ENCODE measurements at places on chromosomes 13 and 19.

DNA sequence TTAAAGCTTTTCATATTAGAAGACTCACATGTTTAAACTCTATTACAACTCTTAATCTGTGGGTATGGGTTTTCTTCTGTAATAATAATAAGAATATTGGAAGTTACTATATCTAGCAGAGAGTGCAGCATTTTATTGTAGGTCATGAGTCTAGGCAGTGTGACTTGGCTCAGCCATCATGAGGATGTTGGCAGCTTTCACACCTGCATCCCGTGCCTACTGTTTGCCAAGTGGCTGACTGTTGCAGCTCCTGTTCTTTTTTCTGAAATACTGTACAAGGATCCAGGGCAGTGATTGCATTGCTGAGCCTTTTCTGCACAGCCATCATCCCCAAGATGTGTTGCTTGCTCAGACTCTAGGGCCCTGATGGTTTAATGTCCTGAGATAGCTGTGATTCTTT, 47.4 kb downstream of the MTUS2 start:
- no peak for DNase-seq

GRCh38 chr13:70363991-70364390, 255.7 kb upstream of the KLHL1 start:
- DNase-seq: no peak

DNA sequence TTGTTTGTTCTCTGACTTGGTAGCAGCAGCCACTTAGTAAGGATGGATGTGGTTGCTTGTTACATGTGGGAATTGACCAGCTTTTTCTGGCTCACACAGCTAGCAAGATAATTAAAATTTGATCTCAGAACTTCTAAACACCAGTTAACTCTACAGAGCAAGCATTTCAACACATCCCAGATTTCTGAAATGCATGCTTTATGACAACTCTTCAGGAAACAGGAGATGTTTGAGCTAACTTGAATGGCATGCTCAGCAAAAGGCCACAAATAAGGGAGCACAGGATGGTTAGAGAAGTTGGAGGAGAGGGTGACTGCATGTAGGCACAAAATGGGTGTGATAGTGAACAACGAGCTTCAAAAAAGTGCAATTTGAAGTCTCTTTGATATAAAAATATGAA, 167.1 kb upstream of the SPRY2 start:
- DNase-seq: no peak

GRCh38 chr13:94009701-94010100, 469.8 kb downstream of the DCT start:
- DNase-seq: no peak

GRCh38 chr13:29977476-29978120, 127.2 kb upstream of the UBL3 start:
- DNase-seq: no peak

DNA sequence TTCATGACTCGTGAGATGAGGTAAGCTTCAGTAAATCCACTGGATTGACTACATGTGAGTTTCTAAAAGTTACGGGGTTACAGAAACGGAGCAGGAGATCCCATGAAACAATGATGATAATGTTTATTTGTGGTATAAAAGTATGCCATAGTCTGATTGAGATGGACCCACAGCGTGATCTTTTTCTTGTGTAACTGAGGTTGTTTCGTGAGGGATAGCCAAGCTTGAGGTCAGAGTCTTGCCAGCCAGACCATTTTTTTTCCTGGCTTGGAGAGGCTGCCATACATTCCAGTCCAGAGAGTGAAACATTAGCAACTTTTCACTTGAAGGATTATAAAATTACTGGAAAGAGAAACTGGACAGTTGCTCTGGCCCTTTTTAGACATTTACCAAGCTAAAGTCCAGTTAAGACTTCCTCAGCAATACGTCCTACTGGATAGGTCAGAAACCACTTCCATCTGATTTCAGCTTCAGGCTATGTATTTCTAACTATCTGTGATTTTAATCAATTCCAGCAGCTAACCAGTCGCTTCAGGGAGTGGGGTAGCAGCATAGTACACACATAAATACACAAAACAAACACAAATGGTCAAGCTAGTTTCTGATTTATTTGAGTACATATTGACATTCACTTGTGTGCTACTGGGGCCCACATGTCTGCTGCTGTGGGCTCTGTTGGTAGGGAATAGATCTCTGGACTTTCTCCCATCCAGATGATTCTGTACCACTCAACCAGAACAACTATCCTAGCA, 194.6 kb downstream of the POSTN start:
- DNase-seq: no peak

DNA sequence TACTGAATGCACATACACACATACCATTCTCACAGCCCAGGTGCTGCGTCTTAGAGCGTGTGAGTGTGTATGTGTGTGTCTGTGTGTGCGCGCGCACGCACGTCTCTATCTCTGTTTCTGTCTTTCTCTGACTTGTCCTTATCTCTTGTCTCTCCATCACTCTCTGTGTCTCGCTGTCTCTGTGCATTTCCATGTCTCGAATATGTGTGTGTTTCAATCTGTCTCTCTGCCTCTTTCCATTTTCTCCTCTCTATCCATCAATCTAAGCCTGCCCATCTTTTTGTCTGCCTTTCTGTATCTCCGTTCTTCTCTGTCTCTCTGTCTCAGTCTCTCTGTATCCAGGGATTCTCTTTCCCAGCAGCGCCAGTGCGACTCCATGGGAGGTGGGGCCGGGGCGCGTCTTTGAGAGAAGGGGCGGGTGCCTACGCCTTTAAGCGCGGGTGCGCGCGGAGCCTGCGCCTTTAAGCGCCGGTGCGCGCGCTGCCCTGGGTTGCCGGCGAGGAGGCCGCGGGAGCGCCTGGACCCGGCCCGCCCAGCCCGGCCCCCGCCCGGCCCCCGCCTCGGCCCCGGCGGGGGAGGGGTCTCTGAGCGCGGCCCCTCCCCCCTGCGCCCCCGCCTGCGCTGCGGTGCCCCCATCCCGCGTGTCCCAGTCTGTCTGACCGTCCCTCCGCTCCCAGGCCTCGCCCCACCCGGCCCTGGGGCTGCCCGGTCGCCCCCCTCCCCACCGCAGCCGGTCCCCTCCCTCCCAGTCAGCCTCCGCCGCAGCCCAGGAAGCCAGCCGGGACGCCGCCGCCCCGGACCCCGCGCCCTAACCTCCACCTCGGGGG, at the start of gene LRFN3:
Gene LRFN3 (plus strand): TSS at position 464 of the 827 bp plus-strand sequence. CDS start 3,052 bp downstream, outside the sequence.
- peak; percentile 55 for DNase-seq

GRCh38 chr19:6413721-6414643, 10.6 kb downstream of the KHSRP start:
- DNase-seq: no peak

DNA sequence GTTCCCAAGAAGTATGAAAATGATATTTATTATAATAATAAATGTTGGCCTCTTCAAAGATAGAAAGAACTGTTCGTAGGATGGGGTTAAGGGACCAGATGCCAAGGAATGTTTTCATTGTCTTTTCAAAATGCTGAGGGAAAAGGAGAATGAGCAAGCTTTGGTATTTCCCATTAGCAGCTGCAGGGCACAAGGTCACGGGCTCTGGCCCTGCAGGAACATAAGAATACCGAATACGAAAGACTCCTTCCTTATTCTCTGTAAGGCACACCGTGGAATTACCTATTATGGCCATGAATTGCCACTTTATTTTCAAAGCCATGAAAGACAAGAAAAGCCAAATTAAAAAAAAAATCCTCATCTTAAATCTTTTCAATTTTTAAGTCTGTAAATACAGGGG, 49.6 kb upstream of the OLFM4 start:
- DNase-seq: no peak

GRCh38 chr19:14507704-14508542, 10.3 kb downstream of the DNAJB1 start:
- DNase-seq: no peak

DNA sequence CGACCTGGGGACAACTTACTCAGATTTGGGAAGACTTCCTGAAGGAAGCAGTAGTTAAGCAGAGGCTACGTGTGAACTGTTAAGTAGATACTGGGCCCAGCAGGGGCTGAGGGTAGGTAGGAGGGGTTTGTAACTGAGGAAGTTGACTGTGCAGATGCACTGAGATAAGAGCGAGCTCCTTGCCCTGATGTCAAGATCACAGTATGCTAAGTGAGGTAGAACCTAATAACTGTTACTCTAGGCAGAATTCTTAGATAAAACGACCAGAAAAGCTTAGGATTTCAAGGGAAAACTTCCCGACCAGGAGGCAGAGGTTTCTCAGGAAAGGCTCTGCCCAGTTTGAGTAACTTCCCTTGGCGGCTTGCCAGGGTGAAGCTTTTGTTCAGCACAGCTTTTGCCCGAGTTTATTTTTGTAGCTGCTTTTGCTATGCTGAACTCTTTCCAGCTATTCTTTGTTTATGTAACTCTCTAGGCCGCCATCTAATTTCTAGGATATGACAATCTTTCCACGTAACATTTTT, 632.1 kb downstream of the DIAPH3 start:
- DNase-seq: no peak

DNA sequence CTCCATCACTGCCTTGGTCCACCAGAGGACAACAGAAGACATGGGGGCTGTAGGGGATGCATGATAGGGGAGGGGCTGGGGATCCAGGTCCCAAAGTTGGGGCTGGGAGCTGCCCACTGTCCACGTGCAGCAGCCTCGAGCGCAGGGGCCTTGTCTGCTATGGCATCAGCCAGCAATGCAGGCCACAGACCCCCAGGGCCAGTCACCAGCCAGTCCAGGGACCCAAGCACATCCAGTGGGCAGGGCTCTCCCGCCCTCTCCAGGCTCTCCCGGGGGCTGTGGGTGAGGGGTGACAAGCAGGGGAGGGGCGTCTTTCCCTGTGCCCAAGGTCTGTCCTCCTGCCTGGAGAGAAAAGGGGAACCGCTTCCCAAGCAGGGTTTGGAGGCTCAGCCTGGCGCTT, 32.8 kb downstream of the PEPD start:
- no peak for DNase-seq

DNA sequence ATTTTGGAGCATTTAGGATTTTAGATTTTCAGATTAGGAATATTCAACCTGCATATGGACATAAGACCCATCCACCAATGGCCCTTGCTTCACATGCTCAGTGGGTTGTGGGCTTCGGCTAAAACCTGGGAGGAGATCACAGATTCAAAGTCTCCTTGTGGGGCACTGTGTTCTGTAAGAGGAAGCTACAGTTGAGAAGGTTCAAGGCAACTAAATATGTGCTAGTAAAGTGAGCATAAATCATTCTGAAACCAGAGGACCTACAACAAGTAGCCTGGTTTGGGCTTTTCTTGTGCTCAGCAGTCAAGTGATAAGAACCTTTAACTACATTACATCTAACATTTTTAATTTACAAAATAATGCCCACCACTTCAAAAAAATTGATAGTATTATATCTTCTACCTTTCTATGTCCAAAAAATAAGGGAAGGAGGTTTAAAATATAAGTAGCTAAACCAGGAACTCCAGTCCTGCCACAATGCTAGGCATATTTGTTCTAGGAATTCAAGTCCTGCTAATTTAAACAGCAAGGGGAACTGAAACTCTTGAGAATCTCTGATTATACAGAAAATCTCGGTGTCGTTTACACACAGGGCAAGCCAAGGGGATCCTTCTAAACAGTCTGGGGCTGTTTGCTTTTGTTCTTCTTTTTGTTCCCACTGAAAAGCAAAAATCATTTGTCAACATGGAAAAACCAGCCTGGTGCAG, 36.6 kb downstream of the FOXO1 start:
- DNase-seq: no peak

DNA sequence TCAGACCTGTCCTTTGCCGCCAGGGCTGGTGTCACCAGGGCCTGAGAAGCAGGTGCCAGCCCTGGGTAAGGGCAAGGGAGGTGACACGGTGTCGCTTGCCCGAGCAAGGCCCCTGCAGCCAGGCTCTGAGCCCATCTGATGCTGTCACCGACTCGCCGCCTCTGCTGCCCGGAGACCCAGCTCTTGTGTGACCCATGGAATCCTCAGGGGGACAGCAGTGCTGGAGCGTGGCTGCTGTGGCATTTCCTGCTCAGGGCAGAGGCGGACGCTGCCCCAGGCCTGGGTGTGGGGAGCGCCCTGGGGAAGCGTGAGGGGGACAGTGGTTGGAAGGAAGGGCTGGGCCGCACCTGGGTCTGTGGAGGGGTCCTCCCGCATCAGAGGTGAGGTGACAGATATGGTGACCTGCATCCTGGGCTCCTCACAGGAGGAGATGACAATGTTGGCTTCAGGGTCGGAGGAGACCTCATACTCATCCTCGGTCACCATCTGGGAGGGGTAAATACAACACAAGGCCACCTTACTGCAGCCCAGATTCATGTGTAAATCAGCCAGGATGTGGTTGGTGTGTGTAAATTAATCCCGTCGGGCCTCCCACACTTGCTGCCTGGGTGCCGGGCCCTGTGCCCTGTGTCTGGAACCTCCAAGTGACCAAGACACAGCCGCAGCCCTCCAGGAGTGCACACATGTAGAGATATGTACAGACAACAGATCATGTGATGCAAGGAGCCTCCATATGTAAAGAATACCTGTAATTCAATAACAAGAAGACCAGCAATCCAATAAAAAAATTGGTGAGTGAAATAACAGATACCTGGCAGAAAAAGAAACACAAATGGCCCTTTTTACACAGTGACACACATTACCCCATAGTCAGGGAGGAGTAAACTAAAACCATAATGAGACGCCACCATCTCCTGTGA, 27.6 kb upstream of the MATK start:
- DNase-seq: peak; percentile 39

DNA sequence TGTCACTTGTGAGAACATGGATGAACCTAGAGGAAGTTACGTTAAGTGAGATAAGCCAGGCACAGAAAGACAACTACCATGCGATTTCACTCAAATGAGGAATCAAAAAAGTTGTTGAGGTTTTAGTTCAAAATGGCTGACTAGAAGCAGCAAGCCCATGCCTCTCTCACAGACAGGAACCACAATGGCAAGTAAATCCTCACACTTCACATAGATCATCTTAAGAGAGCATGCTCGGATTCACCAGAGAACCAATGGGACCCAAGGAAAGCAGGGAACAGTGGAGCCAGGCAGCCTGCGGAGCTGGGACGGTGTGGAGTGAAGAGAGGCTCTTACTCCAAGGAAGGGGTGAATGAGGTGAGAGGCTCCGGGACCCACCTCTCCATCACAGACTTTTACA, 581.0 kb downstream of the UQCRFS1 start:
- DNase-seq: no peak

DNA sequence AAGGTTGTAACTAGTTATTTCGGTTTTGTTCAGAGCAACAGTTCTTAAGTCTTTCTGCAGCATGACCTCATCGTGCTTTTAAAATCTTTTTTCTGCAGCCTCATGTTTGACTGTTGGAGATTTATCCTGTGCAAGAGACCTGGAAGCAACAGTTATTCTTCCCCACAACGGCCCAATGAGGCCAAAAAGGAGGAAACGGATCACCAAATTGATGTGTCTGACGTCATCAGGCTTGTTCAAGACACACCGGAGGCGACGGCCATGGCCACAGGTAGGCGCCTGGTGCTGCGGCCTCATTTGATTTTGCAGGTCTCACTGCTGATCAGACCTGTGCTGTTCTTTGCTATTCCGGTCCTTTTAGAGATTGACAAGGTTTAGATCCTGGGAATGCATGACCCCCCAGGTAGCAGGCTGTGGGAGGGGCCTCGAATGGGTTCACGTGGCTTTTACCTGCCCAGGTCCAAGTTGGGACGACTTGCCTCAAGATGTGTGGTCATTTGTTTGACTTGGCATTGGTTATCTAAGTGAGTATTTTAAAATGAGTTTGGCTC, 66.8 kb upstream of the MCF2L start:
- DNase-seq: no peak

- no peak for DNase-seq
Observed at GRCh38 chr19:3115916-3116602, 19.8 kb upstream of the GNA15 start.

- DNase-seq: no peak
Observed at GRCh38 chr19:50962245-50962644, 7.1 kb downstream of the KLK6 start.

- no peak for DNase-seq
Observed at GRCh38 chr19:11236324-11237301, 2.8 kb upstream of the ANGPTL8 start.

Measured in CD4-positive, alpha-beta T cell treated with Interleukin-12 subunit alpha and Interleukin-12 subunit beta, for 1 hour (primary cell).